ENCODE measurements at places on chromosomes 11 and 22.

DNA sequence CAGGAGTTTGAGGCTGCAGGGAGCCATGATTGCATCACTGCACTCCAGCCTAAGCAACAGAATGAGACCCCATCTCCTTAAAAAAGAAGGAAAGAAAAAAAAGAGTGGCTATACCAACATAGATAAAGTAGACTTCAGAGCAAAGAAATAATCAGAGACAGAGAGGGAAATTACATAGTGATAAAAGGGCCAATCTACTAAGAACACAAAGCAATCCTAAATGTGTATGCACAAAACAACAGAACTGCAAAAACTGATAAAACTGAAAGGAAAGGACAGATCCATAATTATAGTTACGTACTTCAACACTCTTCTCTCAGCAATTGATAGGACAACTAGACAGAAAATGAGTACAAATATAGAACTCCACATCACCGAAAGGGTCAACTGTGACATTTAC, 17.8 kb upstream of the OR2AT4 start:
- no peak for DNase-seq

DNA sequence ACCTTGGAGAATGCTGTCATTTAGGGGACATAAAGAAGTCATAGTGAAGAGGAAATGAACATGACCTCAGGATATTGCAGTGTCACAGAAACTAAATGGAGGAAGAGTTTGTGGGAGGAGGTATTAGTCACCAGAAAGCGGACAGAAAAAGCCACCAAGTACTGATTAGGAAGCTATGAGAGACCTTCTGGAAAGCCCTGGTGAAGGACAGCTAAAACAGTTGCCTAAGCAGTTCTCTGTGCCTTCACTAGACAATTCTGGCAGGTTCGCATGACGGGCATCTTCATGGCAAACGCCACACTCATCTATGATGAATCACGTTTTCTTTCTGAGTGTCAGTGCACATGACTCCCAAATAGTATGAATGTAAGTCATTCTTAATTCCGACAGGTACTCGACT, 325.8 kb downstream of the C11orf87 start:
- no peak for DNase-seq

GRCh38 chr22:21876486-21877176, 9.2 kb upstream of the MAPK1 start:
- no peak for DNase-seq

- no peak for DNase-seq
Measured at GRCh38 chr11:135033540-135033939, 621.5 kb upstream of the B3GAT1 start.

DNA sequence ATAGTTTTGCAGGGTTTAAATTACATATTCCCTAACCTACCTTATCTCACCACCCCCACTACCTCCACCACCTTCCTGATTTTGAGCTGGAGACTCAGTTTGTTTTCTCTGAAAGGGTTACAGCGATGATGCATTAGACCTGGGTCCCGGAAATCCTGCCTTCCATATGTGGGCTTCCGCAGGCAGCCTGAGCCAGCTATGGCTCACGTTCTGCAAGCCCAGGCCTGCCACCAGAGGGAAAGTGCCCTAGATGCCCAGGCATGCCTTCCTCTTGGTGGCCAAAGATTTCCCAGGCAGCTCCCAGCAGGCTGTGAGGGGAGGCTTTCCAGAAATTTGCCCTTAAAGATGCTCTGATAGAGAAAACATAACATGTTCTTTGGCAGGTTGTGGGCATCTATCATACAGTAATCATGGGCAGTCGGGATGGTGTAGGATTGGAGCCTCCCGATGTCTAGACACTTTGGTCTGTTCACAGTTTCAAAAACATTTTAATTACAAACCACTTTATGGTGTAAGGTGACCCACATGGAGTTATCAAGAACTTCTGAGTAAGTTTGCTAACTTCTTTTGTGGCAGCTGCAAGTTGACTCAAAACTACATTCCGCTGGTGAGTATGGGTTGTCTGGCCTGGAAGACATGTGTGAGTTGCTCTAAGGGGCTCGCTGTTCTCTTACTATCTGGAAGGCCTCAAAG, 79.3 kb downstream of the MICAL2 start:
- DNase-seq = peak; percentile 31

DNA sequence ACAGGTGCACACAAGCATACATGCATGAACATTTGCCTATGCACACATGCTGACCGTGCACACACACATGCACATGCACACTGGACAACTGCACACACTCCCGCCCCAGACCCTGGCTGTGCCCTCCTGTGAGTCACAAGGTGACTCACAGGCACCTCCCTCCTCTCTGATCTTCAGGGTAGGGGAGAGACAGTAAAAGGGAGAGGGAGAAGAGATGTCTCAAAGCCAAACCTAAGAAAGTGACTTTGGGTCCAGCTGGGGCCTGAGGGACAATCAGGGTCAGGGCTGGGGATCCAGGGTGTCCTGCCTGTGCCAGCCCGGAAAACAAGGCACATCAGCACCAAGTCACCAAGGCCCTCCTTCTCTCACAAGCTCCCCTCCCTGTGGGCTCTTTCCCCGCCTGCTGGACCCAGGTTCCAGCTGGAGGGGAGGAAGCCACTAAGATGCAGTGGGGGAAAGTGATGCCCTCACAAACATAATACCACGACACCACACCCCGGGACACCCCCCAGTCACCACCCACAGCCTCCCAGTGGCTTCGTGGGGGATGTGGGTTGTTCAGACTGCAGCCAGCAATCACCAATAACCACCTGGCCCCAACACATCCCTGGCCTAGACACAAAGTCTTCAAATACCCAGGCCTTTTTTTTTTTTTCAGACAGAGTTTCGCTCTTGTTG, 39.3 kb downstream of the PDGFB start:
- no peak for DNase-seq

All from stimulated activated CD4-positive, alpha-beta T cell treated with anti-CD3 and anti-CD28 coated beads, TNF-alpha, amount 100 ng/mL, for 1 hour (primary cell).